ENCODE measurements at places on chromosomes 6 and 20.

DNA sequence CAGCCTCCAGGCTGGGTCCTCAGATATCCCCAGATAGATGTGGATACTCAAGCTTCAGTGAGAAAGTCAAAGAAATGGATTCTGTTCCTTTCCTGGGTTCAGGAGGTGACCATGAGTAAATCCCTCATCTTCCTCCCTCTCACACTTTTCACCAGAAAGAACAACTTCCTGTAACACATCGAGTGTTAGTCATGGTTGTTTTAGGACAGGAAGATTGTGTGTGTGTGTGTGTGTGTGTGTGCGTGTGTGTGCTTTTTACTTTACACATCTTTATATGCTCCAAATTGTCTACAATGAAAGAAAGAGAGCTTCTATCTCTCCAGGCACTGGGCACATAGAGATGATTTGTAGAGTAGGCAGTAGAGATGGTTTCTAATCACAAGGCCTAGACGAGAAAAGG lies 139.9 kb downstream of the TBXT start:
- DNase-seq: no peak

DNA sequence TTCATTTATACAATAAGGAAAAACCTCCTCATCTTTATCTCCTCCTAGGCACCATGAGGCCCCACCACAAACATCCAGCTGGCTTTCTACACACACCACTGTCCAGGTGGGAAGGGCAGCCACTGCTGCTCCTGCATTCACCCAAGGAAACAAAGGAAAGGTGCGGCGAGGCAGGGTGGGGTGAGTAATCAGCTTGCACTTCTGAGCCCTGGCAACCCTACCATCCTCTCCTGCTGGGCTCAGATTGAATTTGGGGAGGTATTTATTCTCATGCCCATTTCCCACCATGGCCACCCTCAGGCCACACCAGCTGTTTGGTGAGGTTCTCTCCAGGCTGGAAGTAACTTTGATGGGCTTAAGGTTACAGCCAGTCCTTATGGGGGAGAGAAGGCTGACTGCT lies 31.2 kb upstream of the SPDEF start:
- no peak for DNase-seq

DNA sequence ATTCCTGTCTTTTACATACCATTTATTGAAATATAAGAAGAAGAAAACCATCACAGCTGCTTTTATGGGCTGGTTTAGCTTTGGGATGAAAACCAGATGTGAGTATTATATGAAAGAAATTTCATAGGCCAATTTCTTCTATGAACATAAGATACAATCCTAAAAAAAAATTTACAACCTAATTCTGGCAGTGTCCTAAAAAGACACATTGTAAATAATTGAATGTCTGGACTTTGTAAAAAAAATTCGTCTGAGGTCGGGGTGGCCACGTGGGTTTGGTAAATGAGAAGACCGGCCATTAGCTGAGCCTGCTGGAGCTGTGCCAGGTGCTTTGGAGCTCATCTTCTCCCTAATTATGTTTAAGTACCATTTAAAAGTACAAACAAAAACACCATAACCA lies 26.8 kb downstream of the DACT2 start:
- no peak for DNase-seq

DNA sequence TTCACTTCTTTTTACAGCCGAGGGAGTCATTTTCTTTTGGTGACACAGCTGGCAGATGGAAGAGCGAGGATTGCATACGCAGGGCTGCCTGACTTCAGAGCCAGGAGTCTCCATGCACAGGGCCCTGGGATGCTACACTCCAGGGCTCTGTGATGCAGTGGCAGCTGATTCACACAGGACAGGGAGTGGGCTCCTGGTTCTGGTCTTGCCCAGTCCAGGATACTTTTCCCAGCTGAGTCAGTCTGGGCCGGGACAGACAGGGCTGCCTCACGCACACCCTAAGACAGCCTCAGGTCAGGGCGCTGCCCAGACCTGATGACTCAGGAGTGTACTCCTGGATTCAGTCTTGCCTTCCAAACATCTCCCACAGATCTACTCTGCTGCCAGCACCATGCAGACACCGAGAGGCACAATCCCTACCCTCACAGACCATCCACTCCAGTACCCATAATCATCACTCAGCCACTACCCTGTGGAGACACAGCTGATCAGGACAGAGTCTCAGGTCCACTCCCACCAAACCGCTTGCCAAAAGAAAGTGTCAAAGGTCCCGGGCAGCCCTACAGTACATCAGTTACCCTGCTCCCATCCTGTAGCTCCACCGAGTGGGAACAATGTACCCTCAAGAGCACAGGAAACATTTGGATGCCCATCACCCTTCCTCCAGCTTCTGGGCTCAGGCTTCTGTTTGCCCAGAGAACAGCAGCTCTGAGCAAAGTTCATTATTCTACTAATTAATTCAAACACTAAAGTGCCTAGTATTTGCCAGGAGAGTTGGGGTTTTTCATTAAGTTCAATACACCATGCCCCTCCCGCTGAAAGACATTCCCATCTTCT lies 11.5 kb downstream of the SDC4 start:
- DNase-seq: no peak

GRCh38 chr6:130390890-130391289 lies 25.1 kb downstream of the TMEM200A start:
- no peak for DNase-seq

DNA sequence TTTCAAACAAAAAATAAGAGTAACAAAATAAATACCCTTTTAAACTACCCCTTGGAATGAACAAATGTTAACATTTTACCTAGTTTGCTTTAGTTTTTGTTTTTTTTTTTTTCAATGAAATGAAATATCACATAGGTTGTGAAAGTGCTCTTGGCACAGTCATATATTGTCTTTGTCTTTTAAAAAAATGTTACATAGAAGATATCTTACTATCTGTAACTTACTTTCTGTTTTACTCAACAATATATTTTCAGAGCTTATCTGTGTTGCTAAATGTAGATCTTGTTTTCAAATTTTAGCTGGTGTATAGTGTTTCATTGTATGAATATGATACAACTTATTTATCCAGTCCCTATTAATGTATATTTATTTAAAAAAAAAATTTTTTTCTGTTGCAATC lies 8.6 kb downstream of the CEP57L1 start:
- DNase-seq: no peak

GRCh38 chr6:153167061-153167891 lies 36.2 kb upstream of the RGS17 start:
- peak; percentile 57 for DNase-seq

DNA sequence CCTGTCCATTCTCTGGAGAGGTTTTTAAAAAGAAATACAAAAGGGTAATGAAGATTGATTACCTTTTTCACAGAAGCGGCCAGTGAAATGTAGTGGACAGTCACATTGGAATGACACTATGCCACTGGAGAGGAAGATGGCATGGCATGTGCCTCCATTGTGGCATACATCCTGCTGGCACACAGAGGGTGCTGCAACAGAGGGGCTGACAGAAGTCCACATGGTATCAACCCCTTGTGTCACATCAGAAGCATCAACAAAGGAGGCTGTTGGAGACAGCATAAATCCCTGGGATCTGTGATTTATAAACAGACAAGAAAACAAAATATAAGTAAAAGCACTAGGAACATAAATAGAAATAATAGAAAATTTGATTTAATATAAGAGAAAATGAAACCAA lies 594.9 kb downstream of the PHF3 start:
- no peak for DNase-seq

DNA sequence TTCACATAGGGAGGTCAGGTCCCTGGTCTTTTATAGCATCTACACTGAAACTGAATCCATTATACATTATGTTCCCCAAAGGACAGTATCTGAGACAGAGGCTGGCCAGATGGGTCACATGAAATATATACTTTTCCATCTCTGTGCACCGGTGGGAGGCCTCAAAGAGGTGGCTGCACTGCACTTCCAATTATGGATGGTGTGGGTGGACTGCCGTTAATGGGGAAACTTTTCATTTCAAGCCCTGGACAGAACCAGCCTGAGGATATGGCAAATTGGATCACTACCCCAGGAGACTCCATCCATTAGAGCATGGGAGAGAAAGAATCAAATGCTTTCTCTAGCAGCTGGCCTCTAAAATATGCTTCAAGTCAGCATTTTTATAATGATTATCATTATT lies 280.5 kb upstream of the OPRM1 start:
- no peak for DNase-seq

- DNase-seq: no peak
These were observed 1.2 kb upstream of the PHACTR3 start for GRCh38 chr20:59603176-59603575.

GRCh38 chr6:16319813-16320532 lies 81.6 kb downstream of the GMPR start:
- DNase-seq: peak; percentile 74

DNA sequence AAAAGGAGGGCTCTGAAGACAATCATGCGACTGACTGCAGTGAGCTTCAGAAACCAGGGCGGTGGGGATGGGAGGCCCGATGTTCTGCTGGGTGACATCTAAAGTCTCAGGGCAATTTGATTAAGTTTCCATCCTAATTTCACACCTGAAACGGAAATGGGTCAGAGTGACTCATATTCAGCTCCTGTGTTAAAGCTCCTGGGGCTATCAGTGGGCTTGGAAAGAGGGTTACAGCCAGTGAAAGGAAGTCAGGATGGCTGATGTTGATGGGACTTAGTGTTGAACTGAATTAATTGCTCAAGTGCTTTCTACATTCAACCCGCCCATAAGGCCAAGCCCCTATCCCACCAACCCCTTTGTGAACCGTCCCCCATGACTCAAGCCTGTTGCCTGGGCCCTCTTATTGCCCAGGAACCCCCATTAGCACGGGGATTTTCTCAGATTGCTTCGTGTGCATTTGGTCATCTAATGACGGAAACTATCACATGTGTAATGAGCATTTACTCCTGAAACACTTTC lies 47.1 kb upstream of the TBC1D7 start:
- DNase-seq: no peak

- no peak for DNase-seq
These were observed 88.9 kb downstream of the MAP3K5 start for GRCh38 chr6:136703331-136703865.

GRCh38 chr6:28486988-28487742 lies 28.4 kb downstream of the GPX6 start:
- no peak for DNase-seq
